Stimulated activated CD4-positive, alpha-beta T cell treated with anti-CD3 and anti-CD28 coated beads, Interleukin-15, amount 100 ng/mL, for 1 hour (primary cell): ENCODE measurements at places on chromosomes 6 and 20.

DNA sequence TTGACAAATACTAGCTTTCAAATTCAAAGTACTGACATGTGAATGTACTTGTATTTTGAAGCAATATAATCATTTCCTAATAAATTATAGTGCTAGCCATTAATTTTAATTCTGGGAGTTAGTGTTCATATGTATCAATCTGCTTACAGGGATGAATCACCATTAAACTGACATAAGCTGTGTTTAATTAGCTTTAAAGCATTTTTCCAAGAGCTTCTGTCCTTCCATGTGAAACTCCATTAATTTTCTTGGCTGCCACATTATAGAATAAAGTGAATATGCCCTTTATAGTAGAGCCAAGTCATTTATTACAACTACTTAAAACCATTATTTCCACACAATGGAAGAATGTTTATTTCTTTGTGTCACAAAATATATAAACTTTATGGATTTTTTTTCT, 150.8 kb downstream of the COL21A1 start:
- DNase-seq = no peak

- DNase-seq = no peak
Measured at GRCh38 chr6:30882204-30882758, 2.0 kb upstream of the DDR1 start.

- DNase-seq = no peak
Measured at GRCh38 chr6:41040101-41040939, 1.3 kb upstream of the UNC5CL start.

DNA sequence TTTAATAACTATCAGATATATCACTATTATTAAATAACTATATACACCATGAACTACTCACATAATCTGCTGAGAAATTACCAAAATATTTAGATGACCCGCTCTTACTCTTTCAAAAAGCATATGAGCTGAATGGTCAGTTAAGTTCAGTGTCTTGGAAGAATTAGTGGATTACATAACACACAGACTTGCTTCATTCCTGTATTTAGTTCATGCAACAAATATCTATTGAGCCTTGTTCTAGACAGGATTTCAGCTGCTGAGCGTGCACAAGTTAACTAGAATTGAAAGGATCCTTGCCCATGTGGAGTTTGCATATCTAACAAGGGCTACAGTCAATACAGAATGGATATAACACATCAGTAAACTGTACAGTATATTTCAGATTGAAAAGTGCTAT, 566.2 kb downstream of the CBLN4 start:
- DNase-seq = no peak

GRCh38 chr20:13278812-13279570, 57.9 kb downstream of the ISM1 start:
- DNase-seq = no peak

GRCh38 chr20:63522091-63522868, 1.7 kb downstream of the PPDPF start:
- no peak for DNase-seq

DNA sequence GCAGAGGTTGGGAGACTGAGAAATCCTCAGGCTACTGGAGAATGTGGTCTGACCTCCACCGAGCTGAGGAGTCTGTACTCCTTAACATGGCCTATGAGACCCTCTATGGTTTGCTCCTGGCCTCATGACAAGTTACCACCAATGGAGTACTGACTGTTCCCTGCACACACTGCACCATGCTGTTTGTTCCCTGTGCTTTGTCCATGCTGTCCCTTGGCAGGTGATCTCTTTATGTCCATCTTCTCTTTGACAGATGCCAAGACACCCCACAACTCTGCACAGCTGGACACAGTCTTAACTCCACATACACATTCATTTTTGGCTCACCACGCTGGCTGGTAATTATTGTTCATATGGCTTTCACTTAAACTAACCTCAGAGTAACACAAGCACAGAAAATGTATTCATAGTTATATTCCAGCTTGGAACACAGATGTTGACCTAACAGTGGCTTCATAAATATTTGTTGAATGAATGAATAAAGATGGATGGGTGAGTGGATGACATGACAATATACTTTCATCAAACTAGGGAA, 258.0 kb downstream of the ATXN1 start:
- no peak for DNase-seq

- no peak for DNase-seq
Measured at GRCh38 chr6:134950482-134950881, 581 bp upstream of the ALDH8A1 start.

- DNase-seq = no peak
Measured at GRCh38 chr20:62758226-62758912, 37.9 kb upstream of the MRGBP start.

DNA sequence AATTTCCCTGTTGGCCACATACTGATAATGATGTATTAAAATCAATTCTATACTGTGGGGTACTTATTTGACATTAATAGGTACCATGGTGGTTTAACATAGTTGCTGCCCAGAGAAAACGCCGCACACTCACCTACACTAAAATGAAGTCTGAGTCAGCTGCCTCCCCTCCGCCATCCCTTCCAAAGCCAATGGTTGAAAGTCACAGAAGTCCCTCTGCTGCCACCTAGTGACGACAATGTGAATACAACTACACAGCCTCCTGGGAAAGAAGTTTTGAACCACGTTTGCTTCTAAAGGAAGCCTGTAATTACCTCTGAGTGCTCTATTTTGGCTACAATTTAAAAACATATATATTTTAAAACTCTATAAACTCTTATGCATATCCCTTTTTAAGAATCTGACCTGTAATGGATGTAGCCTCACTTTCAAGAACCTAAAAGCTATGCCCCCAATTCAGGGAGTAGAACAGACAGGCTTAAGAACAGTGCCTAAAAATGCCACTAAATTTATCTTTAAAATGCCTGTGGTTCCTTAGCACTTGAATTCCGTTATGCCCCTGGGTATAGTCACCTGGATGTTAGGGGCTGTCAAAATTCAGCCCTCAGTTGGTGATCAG, 20.6 kb upstream of the ECI2 start:
- DNase-seq = peak; percentile 49

- no peak for DNase-seq
Measured at GRCh38 chr6:10886691-10887502, at the start of gene SYCP2L. TSS of gene SYCP2L (plus strand) at chr6:10887052. CDS start at chr6:10887127, 75 bp downstream.
